Lung (tissue), 17 donors: ENCODE measurements at places on chromosomes 3 and 15. TPM values are rescaled to one million over a fixed set of nuclear protein-coding genes. Genes with fewer than 3 reads are reported as not detected.

Gene TIGIT
- polyA plus RNA-seq, result 1.1 TPM

Gene C3orf20
- polyA plus RNA-seq, result not detected

Gene BNC1
- 0.93 TPM for polyA plus RNA-seq

Gene GOLGA8Q
- polyA plus RNA-seq, result 0.55 TPM

Gene C2CD4A
- polyA plus RNA-seq, result 0.86 TPM

Gene CCR9
- polyA plus RNA-seq, result not detected

Gene APOD
- 27.0 TPM for polyA plus RNA-seq

Gene SCN11A
- 0.04 TPM for polyA plus RNA-seq

Gene RPL39L
- polyA plus RNA-seq, result 9.4 TPM

Gene CD96
- 0.69 TPM for polyA plus RNA-seq

Gene ANKRD63
- not detected for polyA plus RNA-seq

Gene FRMD4B
- 16.6 TPM for polyA plus RNA-seq

Gene ARHGAP11A
- 1.4 TPM for polyA plus RNA-seq

Gene MYO5C
- polyA plus RNA-seq, result 11.1 TPM

Gene DNAH12
- polyA plus RNA-seq, result 8.0 TPM

Gene PAQR9
- polyA plus RNA-seq, result not detected

Gene TUSC7
- polyA plus RNA-seq, result not detected

Gene TLR9
- 0.37 TPM for polyA plus RNA-seq

Gene SLC9C1
- polyA plus RNA-seq, result not detected

Gene LHFPL4
- polyA plus RNA-seq, result 0.01 TPM

Gene ANKUB1
- polyA plus RNA-seq, result 1.4 TPM

Gene CLDN1
- 12.6 TPM for polyA plus RNA-seq

Gene DZIP1L
- 4.1 TPM for polyA plus RNA-seq

Gene PARL
- polyA plus RNA-seq, result 118 TPM

Gene GNAT1
- polyA plus RNA-seq, result 0.16 TPM

Gene SLC28A1
- polyA plus RNA-seq, result not detected

Gene STRIT1
- polyA plus RNA-seq, result not detected

Gene FHIT
- 2.6 TPM for polyA plus RNA-seq

Gene PLA2G4B
- polyA plus RNA-seq, result 5.7 TPM

Gene MCTP2
- 3.5 TPM for polyA plus RNA-seq

Gene CD200R1
- 0.33 TPM for polyA plus RNA-seq

Gene PLCL2
- polyA plus RNA-seq, result 6.3 TPM

Gene GPR149
- polyA plus RNA-seq, result not detected

Gene CCR3
- 0.31 TPM for polyA plus RNA-seq

Gene ATP13A5
- 1.2 TPM for polyA plus RNA-seq

Gene SLC6A11
- not detected for polyA plus RNA-seq

Gene CADPS
- 0.13 TPM for polyA plus RNA-seq

Gene ITIH4
- 16.5 TPM for polyA plus RNA-seq

Gene GP9
- 6.2 TPM for polyA plus RNA-seq

Gene NRROS
- polyA plus RNA-seq, result 16.3 TPM
